ENCODE measurements at places on chromosomes 1 and 21.

DNA sequence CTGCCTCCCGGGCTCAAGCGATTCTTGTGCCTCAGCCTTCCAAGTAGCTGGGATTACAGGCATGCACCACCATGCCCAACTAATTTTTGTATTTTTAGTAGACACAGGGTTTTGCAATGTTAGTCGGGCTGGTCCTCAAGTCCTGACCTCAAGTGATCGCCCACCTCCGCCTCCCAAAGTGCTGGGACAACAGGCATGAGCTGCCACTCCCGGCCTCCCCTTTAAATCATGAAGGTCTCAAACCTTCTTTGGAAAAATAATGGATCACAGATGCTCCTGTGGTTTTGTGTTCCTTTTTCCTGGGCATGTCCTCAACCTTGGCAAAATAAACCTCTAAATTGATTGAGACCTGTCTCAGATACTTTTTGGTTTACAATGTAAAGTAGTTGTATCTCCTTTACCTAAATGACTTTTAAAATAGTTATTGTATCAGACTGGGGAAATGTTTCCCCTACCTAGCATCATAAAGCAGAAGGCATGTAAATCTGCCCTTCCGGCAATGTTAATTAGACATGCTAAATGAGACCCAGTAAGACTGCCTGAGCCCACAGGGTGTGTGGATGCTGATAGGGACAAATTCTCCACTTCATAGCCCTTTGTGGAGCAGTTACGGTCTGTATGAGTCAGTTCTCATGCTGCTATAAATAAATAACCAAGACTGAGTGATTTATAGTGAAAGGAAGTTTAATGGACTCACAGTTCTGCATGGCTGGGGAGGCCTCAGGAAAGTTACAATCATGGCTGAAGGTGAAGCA is 27.8 kb downstream of the CBR1 start:
- no peak for DNase-seq

GRCh38 chr1:42260376-42261070 is 74.5 kb downstream of the FOXJ3 start:
- DNase-seq, result no peak

GRCh38 chr1:81876901-81877733 is 76.4 kb downstream of the ADGRL2 start:
- no peak for DNase-seq

DNA sequence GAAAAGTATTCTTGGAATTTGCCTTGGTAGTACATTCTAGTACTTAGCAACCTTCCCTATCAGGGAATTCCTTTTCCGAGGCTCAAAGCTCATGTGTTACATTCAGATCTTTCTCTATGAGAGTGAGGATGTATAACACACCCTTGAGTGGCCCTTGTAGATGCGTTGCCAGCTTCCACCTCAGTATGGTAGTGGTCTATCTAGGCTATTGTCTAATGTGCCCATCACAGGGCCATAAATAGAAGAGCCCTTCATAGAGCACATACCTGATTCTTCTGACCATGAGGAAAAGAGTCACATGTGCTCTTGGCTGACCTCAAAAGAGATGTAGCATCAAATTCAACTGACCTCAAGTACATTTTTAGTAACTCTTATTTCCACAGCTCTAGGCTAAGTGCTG is 14.0 kb upstream of the ZC3H11B start:
- DNase-seq, result no peak

DNA sequence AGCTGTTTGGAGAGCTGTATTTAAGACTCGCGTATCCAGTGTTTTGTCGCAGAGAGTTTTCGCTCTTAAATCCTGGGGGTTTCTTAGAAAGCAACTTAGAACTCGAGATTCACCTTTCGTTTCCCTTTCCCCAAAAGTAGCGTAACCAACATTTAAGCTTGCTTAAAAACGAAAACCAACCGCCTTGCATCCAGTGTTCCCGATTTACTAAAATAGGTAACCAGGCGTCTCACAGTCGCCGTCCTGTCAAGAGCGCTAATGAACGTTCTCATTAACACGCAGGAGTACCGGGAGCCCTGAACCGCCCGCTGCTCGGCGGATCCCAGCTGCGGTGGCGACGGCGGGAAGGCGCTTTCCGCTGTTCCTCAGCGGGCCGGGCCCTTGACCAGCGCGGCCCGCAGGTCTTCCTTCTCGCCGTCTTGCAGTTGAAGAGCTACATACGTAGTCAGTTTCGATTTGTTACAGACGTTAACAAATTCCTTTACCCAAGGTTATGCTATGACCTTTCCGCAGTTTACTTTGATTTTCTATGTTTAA is 1.9 kb downstream of the OLIG1 start:
- no peak for DNase-seq

GRCh38 chr1:39212499-39212898 is 8.0 kb downstream of the MACF1 start:
- no peak for DNase-seq

DNA sequence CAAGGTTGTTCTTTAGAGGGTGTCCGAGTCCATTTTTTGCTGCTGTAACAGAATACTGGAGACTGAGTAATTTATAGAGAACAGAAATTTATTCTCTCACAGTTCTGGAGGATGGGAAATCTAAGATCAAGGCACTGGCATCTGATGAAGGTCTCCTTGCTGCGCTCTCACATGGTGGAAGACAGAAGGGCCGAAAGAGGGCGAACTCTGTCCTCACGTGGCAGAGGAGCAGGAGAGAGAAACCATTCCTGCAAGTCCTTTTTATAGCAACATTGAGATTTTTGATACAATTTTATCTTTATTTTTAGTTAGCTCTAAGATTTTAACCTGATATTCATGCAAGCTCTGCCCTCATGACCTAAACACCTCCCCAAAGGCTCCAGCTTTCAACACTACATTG is 48.3 kb downstream of the ATG4C start:
- no peak for DNase-seq

GRCh38 chr1:112541299-112541698 is 32.5 kb downstream of the WNT2B start:
- no peak for DNase-seq

DNA sequence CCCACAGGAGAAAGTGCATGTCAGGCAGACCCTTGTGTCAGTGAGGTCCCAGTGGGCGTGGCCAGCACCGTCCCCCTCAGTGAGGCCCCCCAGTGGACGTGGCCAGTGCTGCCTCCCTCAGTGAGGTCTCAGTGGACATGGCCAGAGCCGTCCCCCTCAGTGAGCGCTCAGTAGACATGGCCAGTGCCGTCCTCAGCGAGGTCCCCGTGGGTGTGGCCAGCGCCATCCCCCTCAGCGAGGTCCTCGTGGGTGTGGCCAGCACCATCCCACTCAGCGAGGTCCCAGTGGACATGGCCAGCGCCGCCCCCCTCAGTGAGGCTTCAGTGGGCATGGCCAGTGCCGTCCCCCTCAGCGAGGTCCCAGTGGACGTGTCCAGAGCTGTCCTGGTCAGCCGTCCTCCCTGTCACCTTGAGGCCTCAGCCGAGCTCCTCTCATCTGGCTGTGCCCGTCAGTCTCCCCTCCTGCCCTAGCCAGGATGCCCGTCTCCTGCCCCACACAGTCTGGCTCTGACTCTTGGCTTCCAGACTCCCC is 35.5 kb downstream of the PDE9A start:
- DNase-seq, result no peak

- no peak for DNase-seq
These were observed 23.6 kb upstream of the WASF2 start for GRCh38 chr1:27513528-27513927.

DNA sequence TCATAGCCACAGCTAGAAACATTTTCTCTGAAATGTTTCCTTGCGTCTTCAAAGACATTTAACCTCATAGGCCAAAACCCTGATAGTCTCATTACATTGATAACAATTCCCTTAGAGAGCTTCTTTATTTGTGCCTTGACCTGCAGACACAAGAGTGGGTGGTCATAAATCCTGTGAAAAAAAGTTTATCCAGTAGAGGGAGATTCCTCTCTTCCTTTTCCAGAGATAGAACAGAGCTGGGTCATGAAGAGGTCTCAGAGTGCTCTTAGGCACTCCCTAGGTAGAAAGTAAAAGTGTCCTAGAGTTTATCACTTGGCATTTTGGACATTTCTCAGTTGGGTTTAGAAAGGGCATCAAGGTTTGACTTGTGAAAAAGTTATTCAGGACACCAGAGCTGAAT is 426.1 kb downstream of the NUF2 start:
- DNase-seq, result no peak

DNA sequence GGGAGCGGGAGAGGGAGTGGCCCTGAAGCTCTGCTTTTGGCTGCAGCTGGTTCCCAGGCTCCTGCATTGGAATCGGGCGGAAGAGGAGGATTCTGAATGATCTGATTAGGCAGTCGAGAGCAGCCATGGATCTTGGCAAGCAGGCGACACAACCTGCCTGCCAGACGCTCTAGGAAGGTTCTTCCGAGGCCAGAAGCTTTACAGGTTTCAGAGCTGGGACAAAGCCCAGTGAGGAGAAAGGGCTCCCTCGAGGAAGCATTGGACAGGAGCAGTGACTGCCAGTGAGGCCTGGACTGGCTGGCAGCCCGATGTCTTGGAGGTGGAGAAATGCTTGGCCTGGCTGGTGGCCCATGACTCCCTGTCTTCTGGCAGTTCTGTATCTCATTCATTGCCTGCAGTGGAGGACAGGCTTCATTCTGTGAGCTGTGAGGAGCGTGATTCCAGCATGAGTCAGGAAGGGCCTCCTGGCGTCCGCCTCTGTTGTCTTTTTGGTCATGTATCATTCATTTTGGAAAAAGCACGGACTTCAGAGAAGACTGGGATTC is 132.7 kb upstream of the IPO9 start:
- DNase-seq, result peak; percentile 63

- DNase-seq, result no peak
These were observed 151.4 kb downstream of the AMY1C start for GRCh38 chr1:103901072-103901471.

DNA sequence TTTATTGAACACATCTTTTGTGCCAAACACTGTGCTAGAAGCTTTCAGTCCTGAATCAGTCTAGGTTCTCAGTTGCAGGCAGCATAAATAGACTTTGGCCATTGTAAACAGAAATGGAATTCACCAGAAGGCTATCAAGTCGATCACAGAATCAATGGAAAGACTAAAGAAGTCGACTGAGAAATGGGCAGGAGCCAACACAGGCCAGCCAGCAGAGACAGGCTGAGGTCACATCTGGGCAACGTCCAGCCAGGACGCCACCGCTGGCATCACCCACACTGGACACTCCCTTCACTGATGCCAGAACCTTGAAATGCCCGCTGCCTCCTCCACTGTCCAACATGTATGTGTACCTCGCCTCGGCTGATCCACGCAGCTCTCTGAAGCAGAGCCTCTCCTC is 5.5 kb upstream of the CNTN2 start:
- DNase-seq, result no peak

- DNase-seq, result no peak
These were observed 10.9 kb downstream of the IRF2BP2 start for GRCh38 chr1:234598974-234599616.

- DNase-seq, result no peak
These were observed 1.6 kb downstream of the C8A start for GRCh38 chr1:56856186-56856585.

DNA sequence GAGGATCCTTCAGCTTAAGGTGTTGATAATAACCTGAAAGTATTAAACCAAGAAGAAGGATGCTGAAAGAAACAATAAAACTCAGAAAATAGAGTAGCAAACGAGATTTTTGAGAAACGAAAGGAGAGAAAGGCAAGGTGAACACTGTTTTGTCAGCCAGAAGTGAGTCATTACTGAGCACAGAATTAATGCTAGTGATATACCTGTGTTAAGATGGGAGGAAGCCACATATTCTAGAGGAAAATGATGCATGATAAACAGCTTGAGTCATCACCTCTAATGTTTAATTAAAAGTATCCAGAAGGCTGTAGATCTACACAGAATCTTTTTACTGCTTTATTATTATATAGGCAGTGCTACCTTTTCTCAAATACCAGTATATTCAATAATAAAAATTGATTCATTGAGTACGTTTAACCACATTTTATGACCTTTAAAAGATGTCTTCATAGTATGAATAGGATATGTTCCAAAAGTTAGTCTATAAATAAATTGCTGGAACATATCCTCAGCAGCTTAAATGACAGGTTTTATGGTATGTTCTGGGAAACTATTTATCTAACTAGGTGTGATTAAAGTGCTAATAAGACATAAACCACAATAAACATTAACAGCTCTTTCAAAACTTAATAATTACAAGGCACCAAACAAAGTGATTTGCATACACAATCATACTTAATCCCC is 10.3 kb downstream of the SH3GLB1 start:
- DNase-seq, result no peak

DNA sequence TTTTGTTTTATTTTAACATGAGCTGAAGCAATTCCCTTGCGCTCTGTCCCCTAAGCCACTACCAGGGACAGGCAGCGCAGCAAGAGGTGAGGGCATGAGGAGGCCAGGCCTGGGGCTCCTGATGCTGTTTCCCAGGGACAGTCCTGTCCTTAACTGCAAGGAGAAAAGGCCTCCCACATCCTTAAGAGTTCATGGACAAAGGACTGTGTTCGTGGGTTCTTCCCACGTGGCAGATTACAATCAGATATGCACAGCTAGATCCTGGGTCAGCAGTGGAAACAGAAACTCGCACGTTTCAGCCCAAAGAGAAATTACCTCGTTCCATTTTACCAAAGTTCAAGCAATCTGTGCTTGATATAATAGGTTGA is 85.8 kb downstream of the MIS18A start:
- DNase-seq, result no peak

DNA sequence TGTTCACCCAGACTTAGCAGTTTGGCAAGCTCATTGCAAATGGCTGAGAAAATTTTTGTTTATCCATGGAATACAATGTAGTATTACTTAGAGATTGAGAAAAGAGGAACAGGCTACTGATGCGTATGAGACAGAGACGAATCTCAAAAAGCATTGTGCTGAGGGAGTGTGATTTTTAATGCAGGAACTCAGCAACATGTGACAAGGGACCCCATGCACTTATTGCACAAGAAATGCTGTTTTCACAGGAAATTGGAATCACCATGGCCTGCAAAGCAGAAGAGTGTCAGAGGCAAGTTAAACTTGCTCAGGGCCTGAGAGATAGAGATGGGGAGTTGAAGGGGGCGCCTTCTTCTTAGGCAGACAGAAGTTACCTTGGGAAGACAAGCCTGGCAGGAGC is 32.6 kb upstream of the TLR5 start:
- no peak for DNase-seq

DNA sequence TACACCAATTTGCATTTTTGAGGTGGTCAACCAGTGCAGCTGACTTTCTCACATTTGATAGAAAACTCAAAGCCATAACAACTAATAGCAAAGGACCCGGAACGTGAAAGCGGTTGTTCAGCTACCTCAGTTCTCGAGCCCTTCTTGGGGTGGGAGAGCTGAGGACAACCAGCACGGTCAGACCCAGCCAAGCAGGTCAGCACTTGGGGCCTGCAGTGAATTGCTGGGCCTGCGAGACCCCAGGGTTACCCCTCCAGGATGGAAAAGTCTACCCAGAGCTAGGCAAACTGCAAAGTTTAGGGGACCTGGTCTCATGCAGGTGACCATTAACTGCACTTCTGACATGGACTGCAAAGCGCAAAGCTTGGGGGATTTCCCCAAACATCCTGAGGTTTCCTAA is 23.8 kb upstream of the AJAP1 start:
- no peak for DNase-seq

- DNase-seq, result no peak
These were observed 199.4 kb upstream of the COL11A1 start for GRCh38 chr1:103307751-103308150.

- DNase-seq, result no peak
These were observed 49.1 kb upstream of the LAPTM5 start for GRCh38 chr1:30806381-30807317.

GRCh38 chr1:94013367-94013878 is 104.2 kb upstream of the GCLM start:
- DNase-seq, result no peak
